ENCODE measurements at places on chromosomes 16 and 17.
A peak's percentile ranks its signal among the peaks of the same experiment; 100 is the strongest.

DNA sequence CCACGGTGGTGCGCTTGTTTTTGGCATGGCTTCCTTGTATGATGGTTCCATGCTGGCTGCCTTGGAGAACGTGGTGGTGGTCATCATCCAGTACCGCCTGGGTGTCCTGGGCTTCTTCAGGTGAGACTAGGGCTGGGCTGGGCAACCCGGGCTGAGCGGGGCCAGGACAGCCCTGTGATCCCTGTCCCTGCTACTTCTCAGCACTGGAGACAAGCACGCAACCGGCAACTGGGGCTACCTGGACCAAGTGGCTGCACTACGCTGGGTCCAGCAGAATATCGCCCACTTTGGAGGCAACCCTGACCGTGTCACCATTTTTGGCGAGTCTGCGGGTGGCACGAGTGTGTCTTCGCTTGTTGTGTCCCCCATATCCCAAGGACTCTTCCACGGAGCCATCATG lies 4.9 kb downstream of the CES2 start:
- DNase-seq, result no peak

DNA sequence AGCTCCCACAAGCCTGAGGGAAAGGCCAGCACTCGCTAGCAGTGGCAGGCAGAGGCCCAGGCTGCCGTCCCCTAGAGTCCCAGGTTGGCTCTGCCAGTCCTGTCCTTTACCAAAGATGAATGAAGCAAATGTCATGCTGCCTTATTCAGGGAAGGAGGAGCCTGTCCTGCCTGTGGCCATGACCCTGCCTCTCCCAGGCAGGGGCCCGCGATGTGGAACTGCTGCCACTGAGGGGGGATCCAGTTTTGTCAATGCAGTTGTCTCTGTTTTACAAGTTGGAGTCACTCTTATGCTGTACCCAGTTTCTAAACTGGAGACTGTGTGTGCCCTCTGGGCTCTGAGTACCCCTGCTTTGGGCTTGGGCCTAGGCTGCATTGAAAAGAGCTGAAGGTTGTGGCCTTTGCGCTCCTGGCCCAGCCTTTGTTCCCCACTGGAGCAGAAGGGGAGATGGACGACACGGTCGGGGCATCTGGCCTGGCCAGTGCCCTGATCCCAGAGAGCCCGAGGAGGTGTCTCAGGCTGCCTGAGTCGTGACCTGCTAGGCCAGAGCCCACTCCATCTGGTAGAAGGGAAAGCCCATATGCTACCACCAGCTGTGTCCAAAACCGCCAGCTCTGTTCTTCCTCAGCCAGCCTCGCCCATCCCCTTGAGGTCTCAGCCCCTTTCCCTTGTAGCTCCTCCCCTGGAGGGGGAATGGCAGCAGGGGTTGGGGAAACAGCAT lies 5.5 kb downstream of the LIMD2 start:
- no peak for DNase-seq

DNA sequence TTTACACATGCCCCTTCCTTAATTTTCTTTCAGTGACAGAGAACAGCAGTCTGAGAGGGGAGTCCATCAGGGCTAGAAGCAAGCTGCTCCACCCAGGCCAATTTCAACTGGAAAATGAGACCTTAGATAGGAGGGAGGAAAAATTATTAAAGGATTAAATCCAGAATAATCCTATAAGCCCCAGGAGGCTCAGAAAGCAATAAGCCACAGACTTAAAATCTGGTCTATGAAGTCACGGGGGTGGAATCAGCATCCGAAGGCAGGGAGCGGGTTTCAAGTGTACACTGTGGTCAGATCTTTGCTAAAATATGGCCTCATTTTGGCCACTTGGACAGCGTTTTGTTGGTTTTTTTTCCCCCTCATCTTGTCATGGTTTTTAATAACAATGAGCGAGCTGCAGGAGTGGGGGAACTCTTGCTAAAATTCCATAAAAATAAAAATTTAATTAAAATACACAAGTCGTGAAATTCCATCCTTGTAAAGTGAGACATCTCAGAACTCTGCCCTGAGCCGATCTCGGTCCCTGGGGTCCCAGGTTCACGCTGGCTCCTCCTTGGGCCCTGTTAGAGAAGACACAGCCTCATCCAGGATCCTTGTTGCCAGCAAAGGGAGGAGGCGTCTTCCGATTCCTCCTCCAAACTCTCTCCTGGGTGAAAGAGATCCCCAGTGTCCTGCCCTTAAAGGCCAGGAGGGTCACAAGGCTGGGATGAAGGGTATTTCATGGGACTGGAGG lies 51.6 kb upstream of the ETV4 start:
- no peak for DNase-seq

GRCh38 chr17:64355536-64356303 lies 34.9 kb downstream of the PECAM1 start:
- DNase-seq, result peak; percentile 96

- DNase-seq, result no peak
Observed at GRCh38 chr17:27398691-27399090, 57.6 kb upstream of the KSR1 start.
